ENCODE measurements at places on chromosomes 2 and 18. TPM values are rescaled to one million over a fixed set of nuclear protein-coding genes. Genes with fewer than 3 reads are reported as not detected.
A peak's percentile ranks its signal among the peaks of the same experiment; 100 is the strongest.

DNA sequence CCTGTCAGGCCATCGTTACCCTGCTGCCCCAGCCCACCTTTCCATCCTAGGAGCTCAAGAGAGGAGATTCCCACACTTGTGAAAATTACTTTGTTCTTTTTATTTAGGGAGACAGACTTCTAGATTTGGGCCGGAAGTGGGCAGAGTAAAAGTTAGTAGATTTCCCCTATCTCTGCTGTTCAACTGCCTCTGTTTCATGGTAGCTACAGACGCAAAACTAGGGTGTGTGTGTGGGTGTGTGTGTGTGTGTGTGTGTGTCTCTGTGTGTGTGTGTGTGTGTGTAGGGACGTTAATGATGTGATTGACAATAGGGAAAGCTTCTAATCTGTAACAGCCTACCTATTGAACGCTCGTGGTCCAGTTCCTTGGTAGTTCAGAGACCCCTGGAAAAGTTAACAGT, 438 bp downstream of the PSMA8 start:
- DNase-seq: no peak

Gene IL18RAP
- total RNA-seq: 1.3 TPM

GRCh38 chr18:75246721-75247610, 36.4 kb downstream of the TSHZ1 start:
- DNase-seq: no peak

GRCh38 chr2:96188821-96189526, 19.7 kb downstream of the STARD7 start:
- no peak for DNase-seq

DNA sequence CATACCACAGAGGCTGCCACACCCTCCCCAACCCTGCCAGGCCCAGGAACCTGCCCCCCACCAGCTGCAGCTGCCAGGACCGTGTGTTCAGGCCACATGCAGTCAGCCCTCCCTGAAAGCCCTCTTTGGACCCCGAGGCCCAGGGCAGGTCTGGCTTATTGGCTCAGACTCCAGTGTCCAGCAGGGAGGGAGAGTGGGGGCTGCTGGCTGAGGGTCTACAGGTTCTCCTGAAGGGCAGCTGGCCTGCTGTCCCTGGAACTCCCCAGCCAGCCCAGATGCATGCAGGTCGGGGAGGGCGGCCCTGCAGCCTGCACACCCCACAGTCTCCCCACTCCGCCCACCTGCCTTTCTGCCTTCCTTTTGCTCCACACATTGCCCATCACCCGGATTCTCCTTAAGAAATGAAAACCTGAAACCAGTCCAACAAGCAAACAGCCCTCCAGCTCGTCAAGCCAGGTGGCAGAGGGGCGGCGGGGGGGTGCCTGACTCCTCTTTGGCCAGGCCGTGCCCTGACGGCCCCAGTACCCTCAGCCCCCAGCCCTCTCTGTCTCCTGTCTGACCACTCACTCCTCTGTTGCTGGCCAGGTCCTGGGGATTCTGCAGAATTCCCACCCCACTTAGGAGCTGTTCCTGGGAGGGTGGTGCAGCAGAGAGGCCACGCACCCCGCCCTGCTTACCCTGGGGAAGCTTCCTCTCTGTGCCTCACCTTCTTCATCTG, 18.0 kb downstream of the GPR35 start:
- DNase-seq: no peak

GRCh38 chr2:208224802-208225201, 30.1 kb downstream of the IDH1 start:
- DNase-seq: no peak

- no peak for DNase-seq
These were observed 123.6 kb downstream of the LRATD1 start for GRCh38 chr2:14756122-14756541.

Gene ATP5MC3
- total RNA-seq: 962 TPM

GRCh38 chr2:215619989-215620388, 184.1 kb upstream of the FN1 start:
- peak; percentile 35 for DNase-seq

GRCh38 chr2:88549616-88550292, 77.5 kb downstream of the EIF2AK3 start:
- DNase-seq: no peak

GRCh38 chr2:1647417-1648240, 96.7 kb downstream of the PXDN start:
- DNase-seq: no peak

Gene AMER3
- not detected for total RNA-seq

Gene HOXD13
- not detected for total RNA-seq

- DNase-seq: no peak
These were observed 47.3 kb downstream of the WDFY1 start for GRCh38 chr2:223897669-223898330.

DNA sequence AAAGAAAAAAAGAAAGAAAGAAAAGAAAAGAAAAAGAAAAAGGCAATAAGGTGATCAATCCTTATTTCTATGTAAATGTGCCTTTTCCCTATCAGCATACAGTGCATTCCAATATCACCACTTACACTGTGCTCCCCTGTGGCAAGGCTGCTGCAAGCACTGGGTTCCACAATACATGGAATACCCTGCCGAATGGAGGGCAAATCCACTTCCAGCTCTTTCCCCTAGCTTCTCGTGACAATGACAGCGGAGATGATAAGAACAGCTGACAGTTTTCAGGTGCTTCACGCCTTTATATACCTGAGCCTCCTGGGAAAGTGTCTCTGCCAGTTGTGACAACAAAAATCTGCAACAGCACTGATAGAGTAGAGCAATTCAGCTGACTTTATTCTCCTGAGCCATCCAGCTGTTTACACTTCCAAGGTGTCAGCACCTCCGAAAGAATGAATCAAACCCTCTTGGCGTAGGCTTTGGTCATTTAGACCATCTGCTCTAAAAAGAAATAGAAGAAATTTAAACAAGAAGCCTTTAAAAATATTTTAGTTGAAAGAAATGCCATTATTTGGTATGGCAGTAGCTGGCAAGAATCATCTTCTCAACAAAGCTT, 135.2 kb upstream of the RNF152 start:
- DNase-seq: no peak

DNA sequence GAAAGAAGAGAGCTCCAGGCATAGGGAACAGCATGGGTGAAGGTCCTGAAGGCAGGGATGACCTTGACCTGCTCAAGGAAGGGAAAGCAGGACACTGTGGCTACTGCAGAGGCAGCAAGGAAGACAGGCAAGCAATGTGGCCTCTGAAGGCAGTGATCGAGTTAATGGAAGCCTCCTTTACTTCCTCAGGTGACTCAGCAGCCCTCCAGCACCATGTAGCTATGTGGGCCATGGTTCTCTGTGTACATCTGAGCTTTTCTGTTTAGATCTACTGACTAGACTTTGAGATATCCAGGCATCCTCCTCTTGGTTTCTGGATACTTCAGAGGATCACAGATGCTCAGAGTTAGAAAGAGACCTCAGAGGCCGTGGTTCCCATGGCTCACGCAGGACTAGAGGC, 107.3 kb upstream of the PID1 start:
- DNase-seq: no peak

All from left cardiac atrium (tissue), 4 donors.